ENCODE measurements at places on chromosomes 6 and 20.

GRCh38 chr6:84141521-84141920, 85.9 kb downstream of the CEP162 start:
- DNase-seq: no peak

DNA sequence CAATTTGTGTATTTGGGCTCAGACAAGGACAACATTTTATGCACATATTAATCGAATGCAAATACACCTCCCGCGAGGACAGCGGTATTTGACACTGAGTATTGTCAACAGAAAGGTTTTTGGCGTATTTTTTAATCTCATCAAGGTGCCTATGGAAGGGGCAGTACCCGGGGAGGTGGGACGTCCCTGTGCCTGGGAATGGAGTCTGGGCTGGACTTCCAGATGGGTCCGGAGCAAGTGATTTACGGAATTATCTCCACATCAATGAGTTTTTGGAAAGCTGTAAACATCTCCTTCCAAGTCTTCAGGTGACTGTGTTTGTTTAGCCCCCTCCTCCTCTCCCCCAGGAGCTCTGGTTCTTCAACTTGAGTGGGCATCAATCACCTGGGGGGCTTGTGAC, 39.8 kb downstream of the PRR18 start:
- DNase-seq: no peak

DNA sequence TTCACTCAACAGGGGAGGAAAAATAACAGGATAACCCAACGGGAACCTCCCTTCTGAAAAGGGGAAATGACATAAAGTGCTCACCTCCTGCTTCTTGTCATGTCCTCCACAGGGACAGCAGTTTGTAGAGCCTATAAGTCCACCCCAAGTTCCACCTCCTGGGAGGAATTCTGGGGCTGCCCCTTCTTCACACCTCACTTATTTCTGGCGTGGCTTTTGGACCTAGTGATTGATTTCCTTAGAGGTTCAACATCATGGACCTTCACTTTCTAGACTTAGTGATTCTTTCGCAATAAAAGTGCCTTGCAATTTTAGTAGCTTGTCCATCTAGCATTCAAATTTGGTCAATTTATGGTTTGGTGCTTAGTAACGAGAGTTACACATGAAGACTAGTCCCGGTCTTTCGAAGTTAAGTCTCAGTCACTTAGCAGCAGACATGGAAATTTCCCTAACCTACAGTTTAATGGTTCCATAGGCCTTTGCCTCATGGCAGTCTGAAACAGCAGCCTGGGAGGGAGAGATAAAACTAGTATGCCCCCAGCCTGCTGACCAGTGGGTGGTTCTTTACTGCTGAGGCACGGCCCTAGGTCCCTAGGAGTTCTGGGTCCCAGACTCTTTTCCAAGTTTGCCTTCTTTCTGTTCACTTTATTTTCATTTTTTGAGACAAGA, 59.2 kb upstream of the CDKAL1 start:
- no peak for DNase-seq

GRCh38 chr6:33430991-33431879, 11.4 kb downstream of the SYNGAP1 start:
- peak; percentile 27 for DNase-seq

- DNase-seq: no peak
Observed at GRCh38 chr6:106281088-106281487, 44.5 kb downstream of the ATG5 start.

DNA sequence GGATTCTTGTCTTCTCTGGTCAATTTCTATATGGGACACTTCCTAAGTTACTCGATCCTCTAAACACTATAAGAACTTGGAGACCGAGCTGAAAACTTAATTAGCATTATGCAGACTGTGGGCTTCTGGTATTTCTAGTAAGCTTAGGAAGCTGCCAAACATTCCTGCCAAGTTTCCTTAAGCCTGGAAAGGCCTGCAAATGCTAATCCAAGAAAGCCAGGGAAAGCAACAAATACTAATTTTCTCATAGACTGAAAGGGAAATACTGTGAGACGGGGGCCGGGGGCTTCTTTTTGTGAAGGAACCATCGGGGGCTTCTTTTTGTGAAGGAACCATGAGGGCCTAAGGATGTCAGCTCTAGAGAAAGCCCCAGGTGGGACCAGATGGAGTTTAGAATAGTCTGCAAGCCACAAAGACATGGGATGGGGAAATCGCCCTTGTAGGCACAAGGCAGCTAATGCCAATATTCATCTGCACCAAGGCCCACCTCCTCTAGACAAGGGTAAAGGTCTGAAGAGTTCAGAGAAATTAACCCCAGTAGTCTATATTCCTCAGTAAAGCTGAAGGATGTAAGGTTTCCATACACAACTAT, 332.4 kb upstream of the PRDM1 start:
- DNase-seq: peak; percentile 7

DNA sequence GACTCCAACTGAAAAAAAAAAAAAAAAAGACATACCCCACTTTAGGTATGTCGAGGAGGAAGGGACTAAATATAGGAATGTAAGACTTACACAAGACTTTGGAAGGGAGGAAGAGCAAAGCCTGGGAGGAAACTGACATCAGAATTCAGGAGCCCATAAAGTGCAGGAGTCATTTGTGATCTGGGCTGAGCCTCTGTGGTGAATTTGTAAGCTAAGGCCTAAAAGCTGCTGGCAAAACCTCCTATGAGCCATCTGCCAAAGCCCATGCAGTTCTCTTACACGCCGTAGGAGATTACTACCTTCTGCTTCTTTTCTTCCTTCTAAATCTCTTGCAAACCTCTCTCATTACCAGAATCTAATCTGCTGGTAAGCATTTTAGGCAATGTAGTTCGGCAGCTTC, 52.0 kb upstream of the THEMIS start:
- no peak for DNase-seq

DNA sequence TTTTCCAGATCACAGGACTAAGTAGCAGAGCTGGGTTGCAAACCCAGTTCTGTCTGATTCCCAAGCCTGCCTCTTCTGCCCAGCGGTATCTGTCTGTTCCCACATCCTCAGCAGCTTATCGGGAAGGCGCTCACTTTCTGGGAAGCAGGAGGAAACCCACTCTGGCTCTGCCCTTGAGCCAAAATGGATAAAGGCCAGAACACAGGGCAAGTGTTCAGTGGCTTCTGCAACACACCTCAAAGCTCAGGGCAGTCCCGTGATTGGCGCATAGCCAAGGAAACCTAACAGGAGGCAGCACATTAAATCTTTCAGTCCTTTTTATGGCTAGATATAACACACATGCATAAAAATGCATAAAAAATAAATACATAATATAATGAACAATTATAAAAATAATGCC, 262.2 kb downstream of the NRN1 start:
- DNase-seq: no peak

DNA sequence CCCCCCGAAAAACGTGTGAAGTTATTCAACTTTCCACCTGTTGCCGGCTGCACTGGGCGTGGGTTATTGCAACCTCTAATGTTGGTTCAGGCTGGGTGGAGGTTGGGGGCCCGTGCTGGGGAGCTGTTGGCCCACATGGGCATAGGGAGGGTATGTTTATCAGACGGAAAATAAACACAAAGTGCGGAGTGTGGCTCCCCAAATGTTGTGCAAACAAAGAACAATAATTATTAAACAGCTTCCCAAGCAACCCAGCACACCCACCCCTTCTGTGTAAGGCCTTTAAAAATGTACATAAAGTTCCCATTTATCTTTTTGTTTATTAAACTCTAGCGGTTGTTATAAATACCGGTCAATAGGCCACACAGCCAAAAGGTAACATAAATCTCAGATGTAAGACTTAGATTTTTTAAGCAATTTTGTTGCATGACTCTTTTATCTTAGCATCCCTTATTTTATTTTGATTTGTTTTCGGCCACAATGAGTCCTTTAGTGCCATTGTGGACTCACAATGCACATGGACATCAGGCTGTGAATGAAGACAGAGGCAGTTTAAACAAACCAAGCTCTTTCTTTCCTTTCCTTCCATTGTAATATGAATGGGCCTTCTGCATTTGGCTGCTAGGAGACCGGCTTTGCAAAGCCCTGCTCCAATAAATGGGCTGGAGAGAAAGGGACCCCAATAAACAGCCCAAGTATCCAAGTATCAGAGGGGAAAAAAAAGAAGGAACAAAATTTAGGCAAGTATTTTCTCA, 6.9 kb upstream of the DLL1 start:
- peak; percentile 47 for DNase-seq

DNA sequence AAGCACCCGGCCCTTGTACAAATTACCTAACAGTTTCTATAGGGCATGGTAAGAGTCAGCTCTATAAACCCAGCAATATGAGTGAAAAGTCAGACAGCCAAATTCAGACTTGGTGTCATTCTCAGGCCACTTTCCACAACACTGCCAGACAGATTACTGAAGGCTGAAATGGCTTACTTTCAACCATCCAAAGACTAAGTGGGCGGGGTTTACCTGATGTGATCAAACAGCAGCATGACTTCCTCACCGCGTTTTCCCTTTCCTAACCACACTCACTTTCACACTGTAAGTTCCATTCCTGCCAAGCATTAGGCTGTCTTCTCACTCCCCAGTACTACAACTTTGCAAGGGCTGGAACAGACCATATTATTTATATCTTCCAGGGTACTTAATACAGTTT, 85.9 kb downstream of the SMLR1 start:
- no peak for DNase-seq

DNA sequence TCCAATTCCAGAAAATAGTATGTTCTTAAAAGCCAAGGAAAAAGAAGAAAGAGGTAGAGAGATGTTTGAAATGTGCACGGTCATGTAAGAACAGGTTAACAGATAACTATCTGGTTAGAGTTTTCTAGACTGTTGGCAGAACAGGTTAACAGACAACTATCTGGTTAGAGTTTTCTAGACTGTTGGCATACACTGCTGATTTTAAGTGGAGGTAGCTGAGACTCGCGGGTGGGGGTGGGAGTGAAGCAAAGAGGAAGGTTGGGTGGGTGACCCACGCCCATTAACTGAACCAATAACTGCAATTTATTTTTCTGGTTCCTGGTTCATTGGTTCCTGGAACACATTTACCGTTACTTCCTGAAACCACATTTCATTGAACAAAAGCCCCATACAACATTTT, 157.5 kb downstream of the ELOVL4 start:
- no peak for DNase-seq

DNA sequence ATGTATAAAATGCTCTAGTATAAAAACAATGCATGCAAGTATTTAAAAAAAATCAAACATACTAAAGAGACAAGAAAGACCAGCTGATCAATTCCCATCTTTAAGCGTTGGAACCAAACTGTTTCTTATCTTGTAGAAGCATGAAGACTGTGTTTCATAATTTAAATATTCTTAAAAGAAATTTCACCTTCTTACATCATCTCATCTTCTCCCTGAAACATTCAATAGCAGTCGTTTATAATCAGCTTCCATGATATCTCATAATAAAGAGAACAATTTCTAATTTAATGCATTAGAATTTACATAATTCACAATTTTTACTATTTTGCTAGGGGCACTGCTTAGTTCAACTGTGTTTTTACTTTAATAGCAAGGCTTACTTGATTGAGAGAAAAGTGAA, 468.1 kb upstream of the MARCKS start:
- DNase-seq: no peak

DNA sequence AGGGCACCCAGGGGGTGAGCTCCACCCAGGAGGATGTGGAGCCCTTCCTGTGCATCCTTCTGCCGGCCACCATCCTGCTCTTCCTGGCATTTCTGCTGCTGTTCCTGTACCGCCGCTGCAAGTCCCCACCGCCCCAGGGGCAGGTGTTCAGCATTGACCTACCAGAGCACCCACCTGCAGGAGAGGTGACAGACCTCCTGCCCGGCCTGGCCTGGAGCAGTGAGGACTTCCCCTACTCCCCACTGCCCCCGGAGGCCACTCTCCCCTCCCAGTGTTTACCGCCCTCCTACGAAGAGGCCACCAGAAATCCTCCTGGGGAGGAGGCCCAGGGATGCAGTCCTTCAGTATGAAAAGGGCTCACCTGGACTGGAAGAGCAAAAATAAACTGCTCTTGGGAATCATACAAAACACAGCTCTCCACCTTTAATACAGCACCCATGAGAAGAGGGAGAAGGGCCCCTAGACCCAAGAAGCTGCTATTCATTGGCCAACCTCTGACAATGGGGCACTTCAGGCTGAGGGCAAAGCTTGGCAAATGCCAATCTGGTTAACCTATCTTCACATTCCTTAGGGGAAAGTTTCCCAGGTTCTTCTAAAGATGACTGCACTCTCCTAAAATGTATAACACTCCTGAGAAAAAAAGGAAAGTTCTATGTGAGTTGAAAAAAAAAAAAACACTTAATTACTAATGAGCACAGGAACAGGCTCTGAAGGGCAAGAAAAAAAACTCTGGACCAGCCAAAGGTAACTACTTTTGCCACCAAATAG, 5.0 kb downstream of the SMIM28 start:
- DNase-seq: peak; percentile 98

DNA sequence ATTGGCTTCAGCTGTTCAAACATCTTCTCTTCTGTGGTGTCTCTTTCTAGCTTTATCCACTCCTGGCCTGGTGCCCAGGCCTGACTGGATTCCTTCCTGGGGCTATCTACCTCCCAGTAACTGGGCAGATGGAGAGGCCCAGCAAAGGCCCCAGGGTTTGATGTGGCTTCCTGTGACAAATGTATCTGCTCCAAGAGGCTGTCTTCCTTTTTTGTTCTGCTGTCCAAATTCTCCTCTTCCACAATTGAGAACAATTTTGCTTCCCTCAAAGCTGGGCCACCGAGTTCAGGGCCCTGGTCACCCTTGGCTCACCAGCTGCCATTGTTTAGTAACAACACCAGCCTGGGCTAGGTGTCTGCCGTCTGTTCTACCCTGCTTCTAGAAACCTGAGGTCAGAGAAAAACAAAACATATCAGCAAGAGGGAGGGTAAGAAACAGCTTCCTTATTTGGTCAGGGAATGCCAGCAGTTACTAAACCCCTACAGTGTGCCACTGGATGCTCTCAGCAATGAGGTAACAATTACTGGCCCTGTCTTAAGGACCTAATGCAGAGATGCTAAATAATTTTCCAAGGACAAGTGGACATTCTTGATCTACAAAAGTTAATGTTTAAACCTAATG, 3.9 kb downstream of the ZFP57 start:
- peak; percentile 94 for DNase-seq

- no peak for DNase-seq
Observed at GRCh38 chr6:132820629-132821381, 6.4 kb downstream of the RPS12 start.

GRCh38 chr20:24646321-24646720, 176.9 kb downstream of the SYNDIG1 start:
- DNase-seq: no peak

- DNase-seq: no peak
Observed at GRCh38 chr20:51129147-51129776, 106.4 kb upstream of the KCNG1 start.

DNA sequence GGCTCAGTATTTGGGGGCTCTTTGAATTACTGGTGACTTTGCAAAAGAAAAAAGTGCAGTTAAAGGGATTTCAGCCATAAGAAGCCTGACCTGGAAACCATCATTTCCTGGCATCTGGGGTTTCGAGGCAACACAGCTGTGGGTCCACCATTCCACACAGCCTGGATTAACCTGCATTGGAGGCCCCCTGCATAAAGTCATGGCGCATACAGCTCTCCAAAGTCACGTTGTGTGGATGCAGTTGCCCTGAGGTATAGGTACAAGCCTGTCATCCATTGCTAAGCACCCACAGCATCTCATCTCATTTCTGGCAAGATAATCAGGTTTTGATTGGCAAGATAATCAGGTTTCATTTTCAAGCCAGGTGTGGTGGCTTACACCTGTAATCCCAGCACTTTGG, 54.5 kb upstream of the TAGAP start:
- DNase-seq: no peak

Measured in NCI-H146 (cell line).